ENCODE measurements at places on chromosomes 6 and 20.

- no peak for DNase-seq
These were observed 61.2 kb upstream of the BHLHE23 start for GRCh38 chr20:63067721-63068560.

DNA sequence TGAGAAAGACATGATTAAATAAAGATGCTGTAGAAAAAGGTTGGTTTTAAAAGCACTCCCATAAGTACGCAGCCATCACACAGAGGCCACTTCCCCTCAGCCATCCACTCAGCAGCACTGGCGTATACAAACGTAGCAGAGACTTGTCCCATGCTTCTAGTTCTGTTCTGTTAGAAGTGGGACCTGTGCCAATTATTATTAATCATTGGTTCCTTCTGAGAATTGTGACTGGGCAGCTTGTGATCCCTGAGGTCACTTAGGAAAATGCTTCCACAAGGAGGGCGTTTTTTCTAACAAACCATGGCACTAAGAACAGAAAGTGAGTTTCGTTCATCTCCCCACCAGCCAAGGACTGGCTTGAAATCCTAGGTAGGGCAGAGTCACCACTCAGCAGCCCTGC is 53.9 kb downstream of the FAM120B start:
- DNase-seq, result no peak

DNA sequence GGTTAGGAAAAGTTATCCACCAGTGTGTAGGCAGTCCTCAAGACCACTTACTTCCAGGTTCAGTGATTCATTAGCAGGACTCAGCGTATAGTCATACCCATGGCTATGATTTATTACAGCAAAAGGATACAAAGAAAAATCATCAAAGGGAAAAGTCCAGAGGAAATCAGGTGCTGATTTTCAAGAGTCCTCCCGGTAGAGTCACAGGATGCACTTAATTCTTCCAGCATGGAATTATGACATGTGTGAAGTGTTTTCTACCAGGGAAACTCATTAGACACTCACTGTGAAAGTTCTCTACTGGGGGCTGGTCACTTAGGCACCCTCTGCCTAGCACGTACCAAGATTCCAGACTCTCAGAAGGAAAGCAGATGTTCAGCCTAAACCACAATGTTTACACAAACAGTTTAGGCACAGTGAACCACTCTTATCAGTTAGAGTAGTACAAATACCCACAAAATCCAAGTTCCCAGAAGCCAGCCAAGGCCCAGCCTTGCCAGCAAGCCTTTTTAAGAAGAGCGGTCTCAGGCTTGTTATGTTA is 10.2 kb downstream of the WFDC3 start:
- DNase-seq, result no peak

- DNase-seq, result peak; percentile 32
These were observed at the start of gene HLA-E for GRCh38 chr6:30489081-30490025. Gene HLA-E, plus strand, starts transcription at chr6:30489509. Its CDS starts 23 bp downstream, at chr6:30489532.

All from NCI-H1092 (cell line).